RWPE2 (cell line): ENCODE measurements at places on chromosomes 3 and 15.

- no peak for DNase-seq
These were observed 42.4 kb upstream of the ETV5 start for GRCh38 chr3:186151077-186151971.

DNA sequence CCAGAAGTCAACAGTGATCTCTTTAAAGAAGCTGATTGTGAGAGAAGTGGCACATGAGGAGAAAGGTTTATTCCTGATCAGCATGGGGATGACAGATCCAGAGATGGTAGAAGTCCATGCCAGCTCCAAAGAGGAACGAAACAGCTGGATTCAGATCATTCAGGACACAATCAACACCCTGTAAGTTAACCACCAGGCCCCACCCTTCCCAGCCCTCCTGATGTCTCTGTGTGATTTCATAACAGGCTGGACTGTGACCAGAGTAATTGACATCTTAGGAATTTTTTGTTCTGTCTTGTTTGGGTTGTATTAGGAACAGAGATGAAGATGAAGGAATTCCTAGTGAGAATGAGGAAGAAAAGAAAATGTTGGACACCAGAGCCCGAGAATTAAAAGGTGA lies 67.7 kb downstream of the KLHL25 start:
- DNase-seq = no peak

GRCh38 chr3:193780810-193781478 lies 187.9 kb downstream of the OPA1 start:
- peak; percentile 83 for DNase-seq

GRCh38 chr15:22878103-22878502 lies 39.6 kb downstream of the NIPA2 start:
- DNase-seq = no peak

GRCh38 chr3:184952671-184953070 lies 140.7 kb downstream of the VPS8 start:
- no peak for DNase-seq

DNA sequence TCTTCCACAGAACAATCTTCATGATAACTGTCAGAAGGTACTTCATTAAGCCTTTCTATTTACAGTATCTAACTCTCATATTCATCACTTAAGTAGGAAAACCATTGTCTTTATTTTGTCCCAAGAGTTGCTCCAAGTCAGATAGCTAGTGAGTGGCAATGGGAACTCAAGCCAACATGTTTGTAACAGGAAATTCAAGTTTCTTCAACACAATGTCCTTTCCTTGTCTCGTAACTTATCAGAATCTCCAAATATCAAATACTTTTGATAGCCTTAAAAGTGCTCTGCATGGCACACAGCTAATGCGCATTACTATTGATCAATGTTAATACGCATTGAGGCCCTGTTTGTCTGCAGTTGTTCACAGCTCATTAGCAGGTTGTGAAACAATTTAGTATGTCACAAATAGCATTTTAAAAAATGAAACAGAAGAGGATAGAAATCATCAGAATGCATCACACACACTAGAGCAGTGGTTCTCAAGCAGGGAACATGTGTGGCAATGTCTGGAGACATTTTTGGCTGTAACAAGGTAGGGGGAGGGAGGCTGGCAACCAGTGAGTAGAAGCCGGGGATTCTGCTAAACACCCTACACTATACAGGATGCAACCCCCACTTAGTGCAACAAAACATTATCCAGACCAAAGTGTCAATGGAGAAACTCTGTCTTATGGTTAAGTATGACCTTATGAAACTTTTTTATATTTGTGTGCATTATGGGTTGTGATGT lies 27.5 kb downstream of the BTLA start:
- no peak for DNase-seq

- no peak for DNase-seq
These were observed 152.5 kb upstream of the PEX5L start for GRCh38 chr3:180189310-180189648.

DNA sequence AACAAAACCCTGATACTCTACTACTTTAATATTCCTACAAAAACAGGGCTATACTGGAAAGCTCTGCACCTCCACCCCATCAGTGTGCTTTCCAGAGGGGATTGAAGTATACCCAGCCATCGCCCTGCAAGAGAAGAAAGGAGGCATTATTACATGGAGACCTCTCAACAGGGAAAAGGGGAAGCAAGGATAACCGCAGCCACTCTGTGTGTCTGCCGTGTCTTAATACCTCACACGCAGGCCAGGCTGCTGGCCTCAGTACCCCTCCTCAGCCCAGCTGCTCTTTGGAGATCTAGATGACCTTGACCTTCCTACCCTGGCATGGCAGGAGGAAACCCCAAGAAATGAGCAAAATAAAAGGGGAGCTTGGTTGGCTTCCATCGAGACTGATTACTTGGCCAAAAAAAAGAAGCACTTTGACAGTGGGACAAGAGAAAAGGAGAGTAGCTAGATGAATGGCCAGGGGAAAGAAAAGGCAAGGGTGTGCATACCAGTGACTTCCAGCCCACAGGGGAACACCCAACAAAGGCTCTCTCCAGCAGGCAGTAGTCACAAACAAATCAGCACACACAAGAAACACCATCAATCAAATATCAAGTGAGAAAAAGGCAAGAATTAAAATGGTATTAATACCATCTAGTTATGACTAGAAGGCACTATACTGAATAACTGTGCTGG lies 129.4 kb downstream of the STT3B start:
- DNase-seq = no peak

GRCh38 chr3:6281662-6282061 lies 579.3 kb upstream of the GRM7 start:
- DNase-seq = no peak
